ENCODE measurements at places on chromosomes 6 and 20.

- no peak for DNase-seq
Observed at GRCh38 chr6:15544321-15544900, 118.4 kb downstream of the DTNBP1 start.

DNA sequence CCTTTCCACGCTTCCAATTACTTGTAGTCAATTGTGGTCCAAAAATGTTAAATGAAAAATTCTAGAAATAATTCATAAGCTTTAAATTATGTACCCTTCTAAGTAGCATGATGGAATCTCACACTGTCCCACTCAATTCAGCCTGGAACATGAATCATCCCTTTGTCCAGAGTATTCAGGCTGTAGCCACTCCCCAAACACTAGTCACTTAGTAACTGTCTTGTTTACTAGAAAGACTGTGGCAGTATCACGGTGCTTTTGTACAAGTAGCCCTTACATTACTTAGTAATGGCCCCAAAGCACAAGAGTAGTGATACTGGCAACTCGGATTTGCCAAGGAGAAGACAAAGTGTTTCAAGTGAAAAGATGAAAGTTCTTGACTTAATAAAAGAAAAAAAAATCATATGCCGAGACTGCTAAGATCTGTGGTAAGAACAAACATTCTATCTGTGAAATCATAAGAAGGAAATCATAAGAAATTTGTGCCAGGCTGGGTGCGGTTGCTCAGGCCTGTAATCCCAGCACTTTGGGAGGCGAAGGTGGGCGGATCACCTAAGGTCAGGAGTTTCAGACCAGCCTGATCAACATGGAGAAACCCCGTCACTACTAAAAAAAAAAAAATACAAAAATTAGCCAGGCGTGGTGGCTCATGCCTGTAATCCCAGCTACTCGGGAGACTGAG, 168.5 kb upstream of the SIM1 start:
- no peak for DNase-seq

DNA sequence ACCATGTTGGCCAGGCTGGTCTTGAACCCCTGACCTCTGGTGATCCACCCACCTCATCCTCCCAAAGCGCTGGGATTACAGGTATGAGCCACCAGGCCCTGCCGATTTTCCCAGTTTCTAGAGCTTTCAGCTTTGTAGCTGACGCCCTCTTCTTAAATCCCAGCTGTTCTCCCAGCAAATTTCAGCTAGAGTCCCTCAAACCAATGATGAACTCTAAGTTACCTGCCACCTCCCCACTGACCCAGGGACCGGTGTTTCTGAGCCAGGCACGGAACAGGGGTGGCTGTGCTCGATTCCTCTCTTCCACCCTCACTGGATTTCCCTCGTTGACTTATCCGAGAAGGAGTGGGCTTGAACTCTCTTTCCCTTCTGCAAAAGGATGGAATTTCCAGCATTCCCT, 39.1 kb downstream of the SUN5 start:
- DNase-seq: no peak

- no peak for DNase-seq
Observed at GRCh38 chr6:131197716-131198115, 62.4 kb downstream of the AKAP7 start.

GRCh38 chr20:6632187-6632586, 135.3 kb upstream of the BMP2 start:
- no peak for DNase-seq

- no peak for DNase-seq
Observed at GRCh38 chr6:53926505-53926904, 131.7 kb downstream of the LRRC1 start.

GRCh38 chr20:24033151-24033550, 44.6 kb upstream of the GGTLC1 start:
- no peak for DNase-seq

DNA sequence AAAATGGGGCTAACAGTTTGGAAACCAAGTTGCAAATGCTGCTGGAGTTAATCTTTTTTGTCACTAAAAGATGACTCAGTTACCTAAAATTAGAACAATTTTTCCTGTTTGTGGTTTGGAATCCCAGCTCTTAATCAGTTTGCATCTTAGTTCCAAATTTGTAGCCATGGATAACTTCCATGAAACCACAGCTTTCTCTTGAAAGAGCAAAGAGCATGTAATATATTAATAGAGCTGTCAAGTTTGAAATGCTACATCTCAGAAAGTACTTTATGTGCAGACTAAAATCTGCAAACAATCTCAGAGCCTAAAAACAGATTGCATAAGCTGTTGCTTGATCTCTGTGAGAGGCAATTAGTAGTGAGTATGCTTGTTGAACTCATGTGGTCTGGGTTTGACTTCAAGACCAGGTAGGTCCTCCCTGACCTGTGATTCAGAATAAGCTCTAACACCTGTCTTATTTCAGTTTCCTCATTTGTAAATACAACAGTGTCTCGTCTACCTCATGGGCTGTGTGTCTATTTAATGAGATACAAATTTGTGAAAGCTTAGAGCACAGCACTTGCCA, 23.5 kb downstream of the DHX35 start:
- DNase-seq: no peak

DNA sequence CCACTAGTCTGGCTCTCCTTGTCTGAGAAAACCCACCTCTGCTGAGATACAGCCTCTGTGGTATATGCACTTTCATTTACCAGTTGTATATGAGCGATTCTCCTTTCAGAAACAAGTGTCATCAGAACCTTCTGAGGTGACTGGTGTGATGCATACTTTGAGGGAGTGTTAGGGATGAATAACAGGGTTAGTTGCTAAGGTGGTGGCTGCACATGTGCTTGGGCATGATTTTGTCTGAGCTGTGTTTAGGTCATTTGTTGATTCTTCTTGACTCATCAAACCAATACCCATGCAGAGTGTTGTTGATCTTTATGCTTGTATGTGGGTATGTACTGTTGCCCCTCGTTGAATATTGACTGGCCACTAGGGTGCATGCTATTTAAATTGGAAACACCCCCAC, 25.7 kb downstream of the DTD1 start:
- DNase-seq: no peak
